ENCODE measurements at places on chromosomes 6 and 20. TPM values are rescaled to one million over a fixed set of nuclear protein-coding genes. Genes with fewer than 3 reads are reported as not detected.

SLC22A2 gene
- 1.4 TPM for total RNA-seq

PRRT1 gene
- 3.7 TPM for total RNA-seq

C20orf141 gene
- not detected for total RNA-seq

SPTLC3 gene
- 26.7 TPM for total RNA-seq

LHFPL5 gene
- 0.69 TPM for total RNA-seq

- DNase-seq: no peak
Measured at GRCh38 chr6:52535711-52536423, 41.0 kb downstream of the TRAM2 start.

DNA sequence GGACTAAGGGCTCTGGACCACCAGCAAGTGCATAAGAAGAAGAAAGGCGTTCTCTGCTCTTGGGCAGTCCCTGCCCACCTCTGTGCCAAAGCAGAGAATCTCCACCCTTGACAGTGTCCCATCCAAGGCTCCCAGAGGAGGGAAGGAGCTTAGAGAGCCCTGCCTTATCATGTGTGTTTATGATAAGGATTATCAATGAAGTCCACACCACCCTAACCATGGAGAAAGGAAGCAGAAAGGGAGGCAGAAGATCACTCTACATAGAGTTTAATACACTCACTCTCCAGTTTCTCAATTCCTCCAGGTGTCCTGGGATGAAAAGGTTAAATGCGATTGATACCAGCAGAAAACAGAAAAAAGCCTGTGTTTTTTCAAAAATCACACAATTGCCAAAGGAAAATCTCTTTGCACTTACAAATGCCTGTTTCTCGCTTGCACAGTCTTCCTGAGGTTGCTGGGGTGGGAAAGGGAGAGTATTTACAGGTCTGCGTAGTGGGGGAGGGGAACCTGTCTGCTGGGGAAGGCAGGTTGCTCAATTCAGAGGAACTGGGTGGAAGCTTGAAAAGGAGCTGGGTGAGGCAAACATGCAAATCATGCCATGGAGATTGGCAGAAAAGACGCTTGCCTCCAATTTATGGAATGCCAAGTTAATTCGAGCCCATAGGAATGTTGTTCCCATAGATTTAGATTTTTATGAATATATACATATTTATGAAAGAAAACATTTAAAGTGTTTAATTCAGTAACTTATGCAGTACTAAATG is 104.0 kb downstream of the EYA2 start:
- DNase-seq: no peak

GRCh38 chr20:15236812-15237211 is 899.4 kb upstream of the FLRT3 start:
- peak; percentile 10 for DNase-seq

DNA sequence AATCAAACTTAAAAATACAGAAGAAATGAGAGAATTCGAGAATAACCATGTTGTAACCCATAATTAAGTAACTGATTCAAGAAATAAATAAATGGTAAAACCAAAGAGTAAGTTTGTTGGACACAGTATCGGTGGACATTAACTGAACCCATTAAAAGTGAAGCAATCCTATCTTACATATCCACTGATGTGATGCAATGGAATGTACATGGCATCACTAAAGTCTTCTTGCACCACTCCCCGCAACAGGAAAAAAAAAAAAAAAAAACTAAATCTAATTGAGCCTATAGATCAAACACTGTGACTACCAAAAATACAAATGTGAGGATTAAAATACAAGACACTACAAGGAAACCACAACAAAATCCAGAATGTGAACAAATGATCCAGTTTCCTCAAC is 7.9 kb downstream of the SNX14 start:
- no peak for DNase-seq

DNA sequence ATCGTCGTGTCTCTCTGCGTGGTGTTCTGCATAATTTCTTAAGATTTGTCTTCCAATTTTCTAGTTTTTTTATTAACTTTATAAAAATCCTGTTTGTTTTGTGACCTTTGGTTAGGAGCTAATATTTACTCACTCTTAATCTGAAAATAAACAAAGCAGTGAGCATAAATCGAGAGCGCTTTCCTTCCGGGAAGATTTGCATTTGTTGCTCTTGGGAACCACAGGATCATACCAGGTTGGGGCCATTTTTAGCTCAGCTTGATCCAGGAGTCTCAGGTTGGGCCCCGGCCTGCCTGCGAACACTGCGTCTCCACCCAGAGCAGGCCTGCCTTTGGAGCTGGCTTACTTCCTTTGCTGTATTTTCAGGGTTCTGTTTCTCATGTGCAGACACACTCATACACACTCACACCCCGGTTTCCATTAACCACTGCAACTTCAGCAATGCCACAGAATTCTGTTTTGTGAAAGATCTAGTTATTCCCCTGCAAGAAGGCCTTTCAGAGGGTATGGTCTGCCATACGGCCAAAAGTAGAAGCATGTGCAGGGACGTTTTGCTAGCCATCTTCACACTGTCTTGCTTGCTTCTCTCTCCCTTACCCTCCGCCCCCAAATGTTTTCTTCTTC is 17.3 kb downstream of the BPHL start:
- no peak for DNase-seq

- DNase-seq: no peak
Measured at GRCh38 chr20:52552181-52552872, 360.7 kb upstream of the ZFP64 start.

All from mucosa of gallbladder (tissue), 1 donor.